Right cardiac atrium (tissue), 5 donors: ENCODE measurements at places on chromosomes 11 and 22. TPM values are rescaled to one million over a fixed set of nuclear protein-coding genes. Genes with fewer than 3 reads are reported as not detected.

DNA sequence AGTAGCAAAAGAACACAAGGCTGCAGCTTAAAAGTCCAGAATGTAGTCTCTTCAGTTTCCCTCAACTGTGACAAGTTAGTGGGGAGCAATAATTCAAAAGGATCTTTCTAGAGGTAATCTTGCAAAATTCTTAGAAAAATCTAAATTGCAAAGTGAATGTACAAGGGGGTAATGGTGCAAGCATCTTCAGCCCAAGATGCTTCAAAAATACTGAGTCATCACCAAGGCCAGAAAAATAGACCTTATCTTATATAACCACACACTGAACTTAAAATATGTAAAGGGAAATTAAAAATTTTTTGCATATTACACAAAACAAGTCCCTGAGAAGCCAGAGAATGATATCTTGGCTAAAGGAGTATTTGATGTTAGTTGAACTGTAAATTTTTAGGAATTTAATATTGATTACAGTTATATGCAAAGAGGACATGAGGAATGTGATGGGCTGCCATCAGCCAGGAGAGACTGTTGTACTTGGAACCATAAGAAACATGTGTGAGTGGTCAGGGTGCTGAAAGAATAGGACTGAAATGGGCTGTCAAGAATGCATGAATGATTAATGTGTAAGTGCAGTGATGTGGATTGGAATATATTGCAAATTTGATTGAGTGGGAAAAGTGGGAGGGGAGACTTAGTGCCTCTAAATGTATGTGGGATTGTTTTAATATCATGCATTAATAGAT, 85.7 kb upstream of the LIN7C start:
- no peak for DNase-seq

GRCh38 chr11:78076733-78077403, 2.8 kb downstream of the NDUFC2 start:
- DNase-seq: no peak

NUP50 gene
- 24.8 TPM for total RNA-seq

GNAZ gene
- total RNA-seq: 3.4 TPM

OSBP gene
- total RNA-seq: 37.3 TPM

HTR3A gene
- total RNA-seq: not detected

GRCh38 chr11:125404157-125404810, 91.8 kb downstream of the FEZ1 start:
- no peak for DNase-seq

DNA sequence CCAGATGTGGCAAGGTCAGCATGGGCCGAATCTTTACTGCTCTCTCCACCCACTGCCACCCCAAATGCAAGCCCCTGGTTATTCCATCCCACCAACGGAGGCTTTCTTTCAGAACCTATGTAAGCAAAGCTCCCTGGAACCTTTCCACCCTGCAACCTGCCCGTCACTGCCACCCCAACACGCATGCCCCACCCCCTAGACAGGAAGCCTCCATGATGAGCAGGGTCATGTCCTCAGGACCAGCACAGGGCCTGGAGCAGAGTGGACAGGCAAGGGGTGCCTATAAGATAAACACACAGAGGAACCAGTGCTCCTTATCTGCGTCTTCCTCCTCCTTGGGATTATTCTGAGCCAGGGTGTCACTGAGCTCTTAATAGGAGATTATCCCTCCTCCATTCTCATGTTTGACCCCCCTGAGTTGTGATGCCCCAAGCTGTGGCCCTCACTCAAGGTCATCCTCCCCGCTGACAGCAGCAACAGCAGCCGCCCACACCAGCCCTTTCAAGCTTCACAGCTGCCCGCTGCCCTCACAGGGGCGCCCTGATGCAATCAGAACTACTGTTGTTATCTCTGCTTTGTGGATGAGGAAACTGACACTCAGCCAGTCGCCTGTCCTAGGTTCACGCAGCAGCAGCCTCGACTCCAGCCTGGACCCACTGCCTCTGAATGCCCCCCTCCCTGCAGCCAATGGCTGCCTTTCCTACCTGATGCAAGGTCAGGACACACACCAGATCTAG, 647.3 kb downstream of the TBC1D22A start:
- no peak for DNase-seq

MYO7A gene
- total RNA-seq: 7.0 TPM

PTPN5 gene
- 1.9 TPM for total RNA-seq

- no peak for DNase-seq
Observed at GRCh38 chr22:17300926-17301325, 68.3 kb upstream of the CECR2 start.

- no peak for DNase-seq
Observed at GRCh38 chr11:35402751-35403660, 16.4 kb downstream of the SLC1A2 start.

- no peak for DNase-seq
Observed at GRCh38 chr11:83881428-83881827, 595.3 kb upstream of the CCDC90B start.

IL17RA gene
- 13.4 TPM for total RNA-seq

DNA sequence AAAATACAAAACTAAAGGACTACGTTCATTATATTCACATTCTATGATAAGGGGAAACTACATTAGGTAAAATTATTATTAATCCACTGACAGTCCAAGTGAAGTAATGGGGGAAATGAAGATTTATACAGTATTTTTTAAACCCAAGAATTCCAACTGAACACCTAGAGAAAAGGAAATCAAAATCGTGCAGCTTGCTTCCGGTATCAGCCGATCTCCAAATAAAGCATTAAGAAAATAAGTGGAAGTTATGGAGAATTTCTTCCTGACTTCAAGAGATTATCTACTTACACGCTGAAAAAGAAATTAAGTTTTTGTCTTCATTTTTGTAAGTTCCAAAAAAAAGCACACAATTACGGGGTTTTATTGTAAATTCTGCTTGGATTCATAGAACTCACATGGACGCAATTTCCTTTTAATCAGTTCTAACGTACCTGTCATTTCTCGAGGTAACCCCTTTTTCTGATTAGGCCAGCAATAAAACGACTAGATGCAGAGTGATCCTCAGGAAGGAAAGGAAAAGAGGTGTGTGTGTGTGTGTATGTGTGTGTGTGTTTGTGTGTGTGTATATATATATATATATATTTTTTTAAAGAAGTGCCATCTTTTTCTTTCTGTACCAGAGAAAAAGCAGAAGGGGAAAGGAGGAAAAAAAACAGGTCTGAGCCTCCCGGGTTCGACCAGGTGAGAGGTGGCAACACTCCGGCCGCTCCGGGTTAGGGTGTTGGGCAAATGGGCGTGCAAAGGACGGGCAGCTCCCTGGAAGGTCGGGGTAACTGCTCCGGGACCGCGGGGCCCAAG, 1.1 kb downstream of the ZBTB44 start:
- DNase-seq: no peak

CSF2RB gene
- 2.6 TPM for total RNA-seq
